Stimulated activated naive CD4-positive, alpha-beta T cell treated with Interleukin-2 at 50 U/mL for 16 hours (primary cell): ENCODE measurements at places on chromosomes 6 and 20.

GRCh38 chr20:48490961-48491831, 336.6 kb downstream of the PREX1 start:
- DNase-seq, result no peak

- no peak for DNase-seq
These were observed 427.9 kb downstream of the QKI start for GRCh38 chr6:163842467-163842866.

GRCh38 chr6:149181304-149181703, 136.2 kb upstream of the TAB2 start:
- DNase-seq, result no peak

DNA sequence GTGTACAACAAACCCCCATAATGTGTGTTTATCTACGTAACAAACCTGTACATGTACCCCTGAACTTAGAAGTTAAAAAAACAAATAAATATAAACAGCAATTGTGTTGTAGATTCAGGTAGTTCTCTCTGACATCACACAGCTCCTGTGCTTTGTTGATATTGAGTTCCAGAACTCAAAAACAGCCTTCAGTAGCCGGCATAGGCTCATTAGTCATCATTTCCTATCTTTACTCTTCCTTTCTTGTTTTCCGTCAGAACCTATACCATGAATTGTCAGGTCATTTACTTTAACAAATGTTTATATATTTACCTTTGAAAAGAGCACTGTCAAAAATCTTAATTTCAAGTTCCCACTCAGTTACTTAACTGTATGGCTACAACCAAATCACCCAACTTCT, 88.8 kb downstream of the ADTRP start:
- no peak for DNase-seq

DNA sequence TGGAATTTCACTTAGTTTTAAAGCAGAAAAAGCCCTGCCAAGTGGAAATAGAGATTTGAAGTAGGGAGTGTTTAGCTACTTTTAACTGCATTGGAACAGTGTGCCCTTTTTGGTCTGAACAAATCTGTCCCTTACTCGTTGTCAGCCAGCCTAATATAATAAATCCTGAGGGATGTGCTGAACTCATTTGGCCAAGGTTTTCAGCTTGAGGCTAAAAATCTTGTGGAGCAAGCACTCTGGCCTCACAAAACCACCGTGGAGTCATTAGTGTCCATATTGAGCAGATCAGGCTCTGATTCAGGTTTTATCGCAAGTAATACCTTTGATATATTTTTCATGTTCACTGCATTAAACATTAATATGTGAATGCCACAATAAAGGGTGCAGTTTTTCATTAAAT, 383.5 kb downstream of the FRK start:
- no peak for DNase-seq

- DNase-seq, result no peak
These were observed 41.4 kb downstream of the PHACTR3 start for GRCh38 chr20:59645761-59646171.

DNA sequence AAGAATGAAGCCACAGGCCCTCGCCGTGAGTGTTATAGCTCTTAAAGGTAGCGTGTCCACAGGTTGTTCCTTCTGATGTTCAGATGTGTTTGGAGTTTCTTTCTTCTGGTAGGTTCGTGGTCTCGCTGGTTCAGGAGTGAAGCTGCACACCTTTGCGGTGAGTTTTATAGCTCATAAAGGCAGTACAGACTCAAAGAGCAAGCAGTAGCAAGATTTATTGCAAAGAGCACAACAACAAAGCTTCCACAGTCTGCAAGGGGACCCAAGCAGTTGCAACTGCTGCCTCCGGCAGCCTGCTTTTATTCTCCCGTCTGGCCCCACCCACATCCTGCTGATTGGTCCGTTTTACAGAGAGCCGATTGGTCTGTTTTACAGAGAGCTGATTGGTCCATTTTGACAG, 5.2 kb downstream of the HIVEP1 start:
- no peak for DNase-seq

GRCh38 chr6:52157301-52157941, 28.8 kb upstream of the IL17A start:
- DNase-seq, result peak; percentile 37

- no peak for DNase-seq
These were observed 4.8 kb upstream of the SRSF12 start for GRCh38 chr6:89122625-89123024.

DNA sequence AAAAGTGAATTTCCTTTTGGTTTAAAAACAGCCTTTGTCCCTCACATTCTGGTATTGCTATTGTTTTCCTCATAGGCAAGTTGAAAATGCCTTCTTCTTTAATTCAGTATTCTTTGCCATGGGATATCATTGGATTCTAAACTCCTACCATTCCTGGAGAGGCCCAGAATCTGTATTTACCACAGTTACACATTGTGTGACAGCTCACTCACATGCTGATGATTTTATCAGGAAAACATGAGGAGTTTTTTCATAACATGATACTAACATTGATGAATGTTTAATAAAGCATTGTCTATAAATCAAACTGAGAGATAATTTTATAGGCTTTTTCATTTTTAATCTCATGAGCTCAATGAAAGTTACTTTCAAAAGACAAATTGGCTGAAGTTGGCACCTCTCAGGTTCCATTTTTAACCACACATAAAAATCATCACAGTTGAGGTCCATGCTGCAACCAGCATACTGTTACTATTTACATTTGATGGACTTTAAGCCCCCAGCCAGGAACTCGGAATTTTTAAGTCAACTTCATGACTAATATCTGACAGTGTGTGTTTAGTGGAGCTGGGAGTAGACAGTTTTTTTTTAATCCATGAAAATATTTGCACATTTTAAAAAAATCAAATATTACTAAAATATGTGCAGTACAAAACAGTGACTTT, 82.8 kb downstream of the FAM83B start:
- no peak for DNase-seq

- DNase-seq, result no peak
These were observed 1714.5 kb downstream of the GRIK2 start for GRCh38 chr6:103107985-103108384.

DNA sequence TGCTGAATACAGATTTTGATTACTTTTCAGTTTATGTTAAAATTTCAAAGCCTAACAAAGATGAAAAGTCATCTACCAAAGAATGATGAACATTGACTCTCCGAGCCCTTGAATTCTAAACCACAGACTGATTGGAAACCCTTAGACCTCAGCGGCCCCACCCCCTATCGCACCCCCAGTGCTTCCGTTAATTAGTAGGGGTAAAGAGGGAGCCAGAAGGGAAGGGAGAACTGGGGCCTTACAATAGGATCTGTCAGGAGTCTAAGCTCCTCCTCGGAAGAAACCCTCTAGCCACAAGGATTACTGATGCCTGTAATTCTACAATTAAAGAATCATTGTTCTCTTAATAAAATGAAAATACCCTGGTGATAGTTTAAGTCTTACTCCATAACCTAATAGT, 79.7 kb upstream of the JARID2 start:
- no peak for DNase-seq
